CD4-positive, CD25-positive, alpha-beta regulatory T cell (primary cell): ENCODE measurements at places on chromosomes 6 and 20. TPM values are rescaled to one million over a fixed set of nuclear protein-coding genes. Genes with fewer than 3 reads are reported as not detected.

DNA sequence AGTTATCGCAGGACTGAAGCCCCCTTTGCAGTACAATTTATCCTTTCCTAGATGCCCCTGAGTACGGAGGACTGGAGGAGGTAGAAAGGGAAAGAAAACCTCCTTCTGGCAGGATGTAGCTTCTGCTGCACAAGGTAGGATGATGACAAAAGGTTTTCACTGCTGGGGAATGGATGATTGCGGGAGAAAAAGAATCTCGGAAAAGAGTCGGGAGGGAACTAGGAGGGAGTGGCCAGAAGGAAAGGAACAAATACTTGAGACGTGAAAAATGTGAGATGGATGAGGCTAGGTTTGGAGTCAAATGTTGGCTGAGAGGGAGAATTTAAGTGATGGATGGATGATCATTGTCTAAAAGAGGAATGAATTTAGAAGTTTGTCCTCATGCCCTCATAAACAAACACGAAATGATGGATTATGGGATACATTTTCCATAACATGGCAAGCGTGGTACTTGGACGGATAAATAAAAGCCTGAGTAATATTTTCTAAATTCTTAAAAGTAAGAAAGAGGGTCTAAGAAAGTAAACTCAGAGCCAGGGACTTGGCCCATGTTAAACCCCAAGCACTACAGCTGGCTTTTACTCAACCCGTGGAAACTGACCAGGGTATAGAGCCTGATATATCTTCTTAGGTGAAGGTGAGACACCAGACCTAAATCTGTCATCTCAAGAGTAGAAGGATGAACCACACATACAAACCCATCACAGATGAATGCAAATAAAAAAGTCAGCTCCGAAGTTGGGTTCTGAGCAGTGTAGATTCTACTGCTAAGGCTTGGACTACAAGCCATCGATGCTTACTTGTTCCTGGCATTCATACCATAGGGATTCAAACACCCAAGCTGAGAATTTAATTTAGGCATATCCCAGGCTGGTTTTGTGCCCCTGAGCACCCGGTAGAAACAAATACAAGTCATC, 72.4 kb downstream of the HFE start:
- no peak for DNase-seq

- DNase-seq: no peak
Observed at GRCh38 chr20:11520596-11520995, 397.1 kb upstream of the BTBD3 start.

- no peak for DNase-seq
Observed at GRCh38 chr20:52899041-52899608, 73.0 kb upstream of the TSHZ2 start.

- no peak for DNase-seq
Observed at GRCh38 chr6:158765499-158766068, 53.6 kb downstream of the EZR start.

DNA sequence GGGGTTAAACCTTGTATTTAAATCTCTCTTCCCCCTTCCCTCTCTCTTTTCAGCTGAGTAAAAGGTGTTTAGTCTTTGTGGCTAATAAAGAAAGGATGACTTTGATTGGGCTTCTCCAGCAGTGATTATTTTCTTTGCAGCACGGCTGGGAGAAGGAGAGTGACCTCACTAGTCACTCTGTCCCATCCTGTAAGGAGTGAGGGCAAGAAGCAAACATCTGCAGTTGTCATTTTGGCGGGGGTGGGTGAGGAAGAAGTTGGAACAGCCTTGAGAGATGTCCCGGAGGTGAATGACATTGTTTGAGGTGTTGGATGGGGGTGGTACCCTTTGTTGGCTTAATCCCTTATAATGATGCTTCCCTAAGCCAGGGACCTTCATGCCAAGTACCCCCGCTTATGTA, 223.6 kb downstream of the EYA2 start:
- no peak for DNase-seq

DNA sequence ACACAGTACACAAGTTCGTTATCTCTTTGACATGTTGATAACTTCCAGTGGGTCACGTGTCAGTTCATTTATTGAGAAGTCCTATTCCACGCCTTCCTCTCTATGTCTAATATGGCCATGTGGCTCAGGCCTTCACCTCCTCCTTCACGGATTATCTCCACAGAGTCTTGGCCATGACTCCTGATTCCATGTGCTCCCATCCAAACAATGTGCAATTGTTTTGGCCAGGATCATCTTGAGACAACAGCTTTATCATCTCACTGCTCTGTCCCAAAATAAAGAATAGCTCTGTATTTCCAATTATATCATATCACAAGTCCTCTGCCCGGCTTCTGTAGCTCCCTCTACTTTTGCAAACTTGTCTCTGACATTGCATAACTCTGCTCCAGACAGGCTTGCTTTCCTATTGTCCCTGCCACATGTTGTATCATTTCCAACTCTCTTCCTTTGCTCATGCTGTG, 11.1 kb upstream of the TXNDC5 start:
- no peak for DNase-seq

GRCh38 chr20:40502576-40502975, 186.5 kb downstream of the MAFB start:
- no peak for DNase-seq

- no peak for DNase-seq
Observed at GRCh38 chr6:44264154-44265006, 971 bp downstream of the NFKBIE start.

GRCh38 chr6:157228426-157229131, 94.7 kb downstream of the TMEM242 start:
- DNase-seq: no peak

- no peak for DNase-seq
Observed at GRCh38 chr6:149445573-149445972, 39.2 kb downstream of the ZC3H12D start.

GRCh38 chr6:90202156-90202555, 94.5 kb downstream of the BACH2 start:
- DNase-seq: no peak

DNA sequence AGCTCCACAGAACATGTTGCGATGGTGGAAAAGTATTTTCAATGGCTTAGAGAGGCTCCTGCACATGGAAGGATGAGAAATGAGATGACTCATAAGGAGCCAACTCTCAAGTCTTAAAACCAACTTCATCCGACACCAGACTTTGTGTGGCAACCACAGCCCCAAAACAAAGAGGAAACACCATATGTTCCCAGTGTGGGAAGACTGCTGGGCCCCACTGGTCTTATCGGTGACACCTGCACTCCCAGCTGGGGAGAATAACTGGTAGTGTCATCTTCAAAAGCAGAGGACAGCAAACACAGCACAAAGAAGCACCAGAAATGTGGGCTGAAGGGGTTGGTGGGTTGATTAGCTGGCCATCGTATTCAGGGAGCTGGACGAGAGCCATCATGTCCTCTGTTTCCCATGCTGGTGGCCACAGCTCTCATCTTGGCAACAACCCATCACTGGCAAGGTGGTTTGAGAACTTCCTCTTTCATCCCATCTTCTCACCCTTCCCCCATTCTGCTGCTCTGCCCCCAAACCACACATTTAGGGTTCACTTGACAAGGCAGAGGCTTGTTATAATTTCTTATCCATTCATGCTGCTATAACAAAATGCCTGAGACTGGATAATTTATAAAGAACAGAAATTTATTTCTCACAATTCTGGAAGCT, 46.0 kb upstream of the TASP1 start:
- no peak for DNase-seq

DNA sequence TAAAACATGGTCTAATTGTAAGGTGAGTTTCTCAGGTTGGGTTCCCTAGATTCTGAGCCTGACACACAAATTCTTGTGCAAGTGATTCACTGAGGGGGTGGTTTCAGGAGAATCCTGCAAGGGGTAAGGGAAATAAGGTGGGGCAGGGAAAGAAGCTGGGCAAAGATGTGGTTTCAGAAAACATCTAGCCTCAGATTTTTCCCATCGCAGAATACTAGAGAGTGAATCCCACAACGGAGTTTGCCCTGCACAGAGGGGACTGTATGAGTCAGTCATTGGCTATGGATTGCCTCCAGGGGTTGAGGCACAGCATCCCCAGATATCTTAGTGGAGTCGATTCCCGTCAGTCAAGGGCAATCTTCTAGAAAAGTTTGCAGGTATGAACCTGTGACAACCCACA, 65.2 kb downstream of the PRL start:
- no peak for DNase-seq

DNA sequence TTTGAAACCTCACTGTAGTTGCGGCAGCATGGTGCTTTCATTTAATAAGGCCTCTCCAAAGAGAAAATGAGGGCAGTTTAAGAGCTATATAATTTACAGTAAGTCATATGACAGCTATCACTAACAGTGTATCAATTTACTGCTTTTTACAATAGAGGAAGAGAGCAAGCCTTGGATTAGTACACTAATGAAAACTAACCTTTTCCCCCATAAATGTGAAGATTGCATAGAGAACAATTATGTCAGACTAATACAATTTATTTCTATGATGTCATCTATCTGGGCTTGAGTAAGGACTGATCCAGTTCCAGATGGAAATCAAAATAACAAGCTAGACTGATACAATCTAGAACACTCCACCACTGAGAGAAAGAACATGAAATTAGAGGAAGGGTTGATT, 78.1 kb upstream of the FAM83B start:
- DNase-seq: no peak

DNA sequence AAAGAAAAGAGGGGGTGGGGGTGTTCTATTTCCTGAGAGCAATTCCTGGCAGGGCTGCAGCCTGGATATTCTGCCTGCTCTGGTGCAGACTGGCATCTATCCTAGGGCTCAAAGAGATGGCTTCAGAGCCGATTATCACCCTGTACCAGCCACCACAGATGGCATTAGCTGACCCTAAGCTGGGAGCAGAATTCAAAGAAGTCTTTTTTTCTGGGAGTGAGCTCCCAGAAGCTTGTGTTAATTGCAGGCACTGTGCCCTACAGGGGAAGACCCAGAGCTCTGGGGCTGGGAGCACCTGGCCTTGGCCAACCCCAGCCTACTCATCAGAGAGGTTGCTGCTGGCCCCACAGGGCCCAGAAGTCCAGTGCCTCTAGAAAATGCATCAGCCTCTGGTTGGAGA, 85.9 kb downstream of the PXDC1 start:
- no peak for DNase-seq

DNA sequence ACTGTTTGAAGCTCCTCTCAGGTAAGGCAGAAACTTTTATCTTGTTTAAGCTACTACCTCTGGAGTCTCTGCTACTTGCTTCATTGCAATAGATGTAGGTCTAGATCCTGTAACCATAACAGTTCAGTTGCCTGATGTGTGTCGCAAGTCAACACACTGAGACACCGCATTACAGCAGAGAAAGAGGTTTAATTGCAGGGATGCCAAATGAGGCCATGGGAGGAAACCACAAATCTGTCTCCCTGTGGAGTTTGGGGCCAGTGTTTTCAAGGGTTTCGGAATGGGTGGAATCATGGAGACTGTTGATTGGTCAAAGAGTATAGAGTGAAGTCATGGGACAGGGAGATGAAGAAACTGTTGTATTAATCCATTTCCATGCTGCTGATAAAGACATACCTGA, 57.1 kb upstream of the RBM24 start:
- no peak for DNase-seq

GRCh38 chr6:3379482-3380060, 77.3 kb downstream of the SLC22A23 start:
- DNase-seq: no peak

DNA sequence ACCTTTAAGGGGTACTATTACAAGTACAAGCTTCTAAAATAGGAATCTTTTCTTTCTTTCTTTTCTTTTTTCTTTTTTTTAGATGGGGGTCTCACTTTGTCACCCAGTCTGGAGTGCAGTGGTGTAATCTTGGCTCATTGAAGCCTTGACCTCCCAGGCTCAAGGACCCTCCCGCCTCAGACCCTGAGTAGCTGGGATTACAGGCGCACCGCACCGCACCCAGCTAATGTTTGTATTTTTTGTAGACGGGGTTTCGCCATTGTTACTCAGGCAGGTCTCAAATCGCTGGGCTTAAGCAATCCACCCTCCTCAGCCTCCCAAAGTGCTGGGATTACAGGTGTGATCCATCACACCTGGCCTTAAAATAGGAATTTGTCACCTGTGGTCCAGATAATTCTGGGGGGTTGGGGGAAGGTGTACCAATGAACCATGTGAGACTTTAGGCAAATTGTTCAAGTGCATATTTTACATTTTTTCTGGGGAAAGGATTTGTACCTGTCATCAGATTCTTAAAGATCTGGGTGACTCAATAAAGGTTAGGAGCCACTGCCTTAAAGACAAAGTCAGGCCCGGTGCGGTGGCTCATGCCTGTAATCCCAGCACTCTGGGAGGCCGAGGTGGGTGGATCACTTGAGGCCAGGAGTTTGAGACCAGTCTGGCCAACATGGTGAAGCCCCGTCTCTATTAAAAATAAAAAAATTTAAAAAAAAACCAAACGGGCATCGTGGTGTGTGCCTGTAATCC, 19.7 kb upstream of the SYNJ2 start:
- no peak for DNase-seq

The BCL2L1 gene
- polyA plus RNA-seq: 15.5 TPM

The GUCA1A gene
- polyA plus RNA-seq: not detected

The HDGFL1 gene
- polyA plus RNA-seq: not detected

The KIF25 gene
- not detected for polyA plus RNA-seq

The CCN5 gene
- polyA plus RNA-seq: not detected

The SEL1L2 gene
- polyA plus RNA-seq: not detected

The TBX18 gene
- polyA plus RNA-seq: not detected

The HLA-DQA1 gene
- 28.4 TPM for polyA plus RNA-seq

The GPX5 gene
- not detected for polyA plus RNA-seq
